Aorta (tissue), 5 donors: ENCODE measurements at places on chromosomes 7 and 10.

DNA sequence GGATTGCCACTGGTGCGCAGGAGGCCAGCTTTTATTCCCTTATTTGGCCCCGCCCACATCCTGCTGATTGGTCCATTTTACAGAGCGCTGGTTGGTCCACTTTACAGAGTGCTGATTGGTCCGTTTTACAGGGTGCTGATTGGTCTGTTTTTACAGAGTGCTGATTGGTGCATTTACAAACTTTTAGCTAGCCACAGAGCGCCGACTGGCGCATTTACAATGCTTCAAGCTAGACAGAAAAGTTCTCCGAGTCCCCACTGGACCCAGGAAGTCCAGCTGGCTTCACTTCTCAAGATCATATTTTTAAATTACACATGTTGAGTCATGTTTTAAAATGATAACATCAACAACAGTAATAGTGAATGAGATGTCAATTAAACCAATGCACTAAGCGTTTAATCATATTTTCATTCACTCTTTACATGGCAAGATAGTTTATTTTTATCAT is 128.3 kb downstream of the CUBN start:
- no peak for DNase-seq

DNA sequence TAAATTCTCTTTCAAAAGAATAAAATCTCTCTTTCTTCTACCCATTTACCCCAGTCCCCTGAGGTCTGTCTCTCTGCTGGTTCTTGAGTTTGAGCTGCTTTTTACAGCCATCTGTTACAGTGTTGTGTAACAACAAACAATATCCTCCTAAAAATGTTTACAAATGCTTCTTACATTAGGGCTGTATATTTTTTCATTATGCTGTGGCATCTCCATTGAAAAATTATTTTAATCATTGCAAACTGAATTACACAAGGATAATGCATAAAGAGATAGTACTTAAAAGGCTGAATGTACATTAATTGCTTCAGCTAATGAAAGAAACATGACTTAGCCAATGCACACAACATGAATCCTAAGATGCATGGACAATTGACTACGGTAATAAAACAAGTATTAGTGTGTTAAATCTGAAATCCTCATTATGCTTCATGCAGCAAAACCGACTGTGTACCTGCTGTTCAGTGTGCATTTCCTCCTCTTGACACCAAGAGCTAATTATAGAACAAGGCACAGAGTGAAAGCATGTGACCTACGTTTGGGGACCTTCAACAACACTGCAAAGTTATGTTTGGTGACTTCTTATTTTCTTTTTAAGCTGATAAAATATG is 181.7 kb upstream of the RHOBTB1 start:
- DNase-seq, result no peak

GRCh38 chr10:72887043-72887442 is 6.5 kb upstream of the OIT3 start:
- DNase-seq, result no peak

DNA sequence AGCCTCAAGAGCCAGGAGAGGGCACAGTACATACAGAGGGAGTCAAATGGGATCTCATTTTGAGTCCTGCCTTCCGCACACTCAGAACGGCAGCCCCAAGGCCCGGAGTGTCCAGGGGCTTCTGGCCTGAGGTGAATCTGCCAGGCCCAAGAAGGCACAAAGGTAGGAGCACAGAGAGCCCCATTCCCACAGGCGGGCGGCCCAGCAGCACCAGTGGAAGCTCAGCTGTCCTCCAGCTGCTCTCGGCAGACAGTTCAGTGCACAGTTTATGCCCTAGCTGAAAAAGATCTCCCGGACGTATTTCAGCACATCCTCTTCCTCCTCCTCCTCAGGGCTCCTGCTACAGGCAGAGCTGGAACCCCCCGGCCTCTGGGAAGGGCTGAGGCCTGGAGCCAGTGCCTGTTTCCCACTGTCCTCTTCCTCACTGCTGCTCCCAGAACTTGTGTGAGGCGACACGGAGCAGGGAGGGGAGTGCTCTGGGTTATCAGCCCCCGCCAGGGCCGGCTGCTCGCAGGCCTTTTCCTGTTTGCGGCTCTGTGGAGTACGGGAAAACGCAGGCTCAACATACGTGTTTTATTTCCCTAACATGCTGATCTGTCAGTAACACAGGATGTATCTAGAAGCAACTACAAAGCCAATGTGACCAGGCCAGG is 4.0 kb downstream of the CYREN start:
- DNase-seq, result no peak

- peak; percentile 77 for DNase-seq
Observed at GRCh38 chr7:128909625-128910568, 612 bp downstream of the KCP start.

DNA sequence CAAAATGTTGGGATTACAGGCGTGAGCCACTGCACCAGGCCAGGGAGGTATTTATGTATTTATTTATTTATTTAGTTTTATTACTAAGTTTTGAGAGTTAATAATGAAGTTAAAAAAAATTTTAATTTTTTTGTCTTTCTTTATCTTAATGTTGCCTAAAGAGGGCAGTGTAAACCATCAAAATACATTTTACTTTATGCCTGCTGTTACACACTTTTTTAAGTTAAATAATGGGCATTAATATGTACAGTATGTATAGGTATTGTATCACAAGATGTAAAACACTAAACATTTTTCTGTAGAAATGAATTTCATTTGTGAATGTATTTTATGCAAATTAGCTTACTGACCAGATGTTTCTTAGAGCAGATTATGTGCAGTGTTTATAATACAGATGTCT is 129.4 kb downstream of the AASS start:
- no peak for DNase-seq

- peak; percentile 95 for DNase-seq
Observed at GRCh38 chr10:101031796-101032636, 982 bp downstream of the SFXN3 start.

- DNase-seq, result no peak
Observed at GRCh38 chr10:9848278-9848677, 1169.4 kb upstream of the CELF2 start.

DNA sequence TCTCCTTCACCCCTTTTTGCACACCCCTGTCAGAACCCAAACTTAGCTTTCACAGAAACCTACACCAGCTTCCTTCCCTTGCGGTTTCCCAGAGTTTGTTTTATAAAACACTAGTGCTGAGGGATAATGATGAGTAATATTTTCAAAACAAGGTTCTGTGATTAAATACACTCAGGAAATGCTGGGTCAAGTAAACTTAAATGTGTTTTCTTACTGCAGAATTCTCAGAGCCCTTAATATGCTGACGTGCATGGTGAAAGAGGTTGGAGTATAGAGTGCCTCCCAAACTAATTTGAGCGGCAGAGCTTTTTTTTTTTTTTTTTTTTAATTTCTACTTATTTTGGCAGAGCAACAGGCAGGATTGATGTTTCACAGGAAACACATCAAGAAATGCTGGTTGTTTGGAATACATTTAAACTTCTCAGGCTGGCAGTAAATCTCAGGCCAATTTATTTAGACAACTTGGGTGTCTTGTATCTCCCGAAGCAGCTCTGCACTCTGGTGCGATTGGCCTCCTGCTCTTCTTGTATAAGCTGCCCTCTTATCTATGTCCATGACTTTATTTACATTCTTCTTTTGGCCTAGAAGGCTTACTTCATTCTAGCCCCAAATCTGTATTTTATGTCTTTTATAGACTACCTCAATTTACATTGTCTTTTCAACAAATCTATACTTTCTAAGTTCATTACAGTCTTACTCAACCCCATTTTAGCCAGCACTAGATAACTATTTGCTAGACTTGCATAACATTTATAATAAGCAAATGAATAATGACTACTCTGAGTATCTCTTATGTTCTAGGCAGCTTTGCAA is 165.4 kb downstream of the BMPER start:
- no peak for DNase-seq

GRCh38 chr7:29764227-29764626 is 42.1 kb upstream of the WIPF3 start:
- no peak for DNase-seq

DNA sequence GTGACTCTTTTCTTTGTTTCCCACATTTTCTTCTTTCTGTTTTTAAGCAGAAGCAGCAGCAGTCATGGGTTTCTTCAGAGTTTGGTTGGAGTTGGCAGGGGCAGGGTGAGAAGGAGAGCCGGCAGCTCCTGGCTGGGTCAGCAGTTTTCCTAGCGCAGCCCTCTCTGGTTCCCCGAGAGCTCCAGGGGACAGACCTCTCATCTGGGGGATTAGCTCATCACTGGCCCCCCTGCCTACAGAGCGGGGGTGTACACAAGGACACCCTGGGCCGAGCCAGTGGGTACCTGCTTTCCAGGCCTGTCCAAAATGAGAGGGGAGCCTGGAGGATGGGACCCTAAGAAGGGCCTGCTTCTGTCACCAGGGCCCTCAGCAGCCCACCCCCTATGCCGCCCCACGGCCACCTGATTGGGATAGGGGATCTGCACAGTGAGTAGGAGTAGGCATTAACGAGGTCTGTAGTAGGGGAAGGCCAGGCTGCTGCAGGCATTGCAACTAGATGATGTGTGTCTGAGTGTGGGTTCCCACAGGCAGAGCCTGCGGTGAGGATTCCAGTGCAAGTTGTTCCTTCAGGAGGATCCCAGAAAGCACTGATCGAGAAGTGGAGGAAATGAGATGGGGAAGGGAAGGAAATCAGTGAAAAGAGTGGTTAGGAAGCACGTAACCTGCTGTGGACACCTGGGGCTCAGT is 122.9 kb upstream of the PPIF start:
- no peak for DNase-seq

DNA sequence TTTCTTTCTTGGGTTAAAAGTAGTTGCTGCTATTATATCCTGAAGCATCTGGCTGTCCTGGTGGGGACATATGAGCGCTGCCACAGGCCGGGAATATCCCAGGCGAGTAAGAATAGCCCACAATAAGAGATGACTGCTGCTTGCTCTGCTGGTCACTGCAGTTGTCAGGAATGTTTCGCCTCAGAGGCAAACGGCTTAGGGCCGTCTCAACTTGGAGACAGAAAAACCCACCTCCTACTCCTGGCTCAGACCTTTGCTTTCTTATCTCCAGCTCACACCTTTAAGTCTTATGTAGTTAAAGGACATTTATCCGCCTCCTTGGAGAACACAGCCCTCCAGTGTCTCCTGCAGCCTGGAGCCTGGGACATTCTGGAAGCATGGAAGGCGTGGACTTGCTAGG is at the start of gene GJD4:
Gene GJD4, plus strand, starts transcription at position 151 of the 400 bp plus-strand sequence. Its CDS starts 227 bp downstream, at position 378.
- DNase-seq, result no peak

GRCh38 chr7:3895341-3896116 is 594.5 kb downstream of the SDK1 start:
- DNase-seq, result no peak

DNA sequence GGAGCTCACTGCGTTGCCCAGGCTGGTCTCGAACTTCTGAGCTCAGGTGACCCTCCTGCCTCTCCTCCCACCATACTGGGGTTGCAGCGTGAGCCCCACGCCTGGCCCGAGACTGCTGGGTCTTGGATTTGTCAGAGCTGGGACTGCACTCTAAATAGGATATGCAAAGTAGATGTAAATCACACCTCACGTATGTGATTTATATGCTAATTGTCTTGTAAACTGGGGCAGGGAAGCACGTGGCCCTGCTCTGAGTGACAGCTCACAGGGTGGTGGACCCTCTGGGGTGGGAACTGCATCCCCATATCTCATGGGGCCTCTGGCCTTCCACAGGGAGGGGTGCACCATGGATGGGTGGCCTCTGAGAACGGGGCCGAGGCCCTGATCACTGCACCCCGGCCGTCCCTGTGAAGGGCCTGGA is 34.1 kb downstream of the GET4 start:
- no peak for DNase-seq

GRCh38 chr10:31345886-31346285 is 26.9 kb downstream of the ZEB1 start:
- DNase-seq, result no peak

DNA sequence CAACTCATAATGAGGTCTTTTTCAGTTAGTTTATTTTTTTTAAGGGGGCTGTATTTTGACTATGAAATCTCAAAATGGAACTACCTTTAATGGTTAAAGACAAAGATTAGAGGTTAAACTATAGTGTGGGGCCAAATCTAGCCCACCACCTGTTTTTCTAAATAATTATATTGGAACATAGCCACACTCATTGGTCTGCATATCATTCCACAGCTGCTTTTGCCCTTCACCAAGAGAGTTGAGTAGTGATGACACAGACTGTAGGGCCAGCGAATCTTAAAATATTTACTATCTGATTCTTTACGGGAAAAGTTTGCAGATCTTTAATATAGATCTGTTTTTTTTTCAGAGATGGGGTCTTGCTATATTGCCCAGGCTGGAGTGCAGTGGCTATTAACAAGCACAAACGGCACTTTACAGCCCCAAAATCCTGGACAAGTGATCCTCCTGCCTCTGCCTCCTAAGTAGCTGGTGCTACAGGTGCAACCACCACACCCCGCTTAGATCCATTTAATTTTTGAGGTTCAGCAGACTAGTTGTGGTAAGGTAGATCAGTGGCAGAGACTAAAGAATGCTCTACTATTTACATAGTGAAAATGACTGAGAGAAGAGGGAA is 25.8 kb downstream of the EPC1 start:
- DNase-seq, result no peak

GRCh38 chr7:130409067-130409711 is 28.9 kb downstream of the CPA1 start:
- no peak for DNase-seq

- no peak for DNase-seq
Observed at GRCh38 chr7:79132844-79133451, 320.5 kb downstream of the MAGI2 start.

- no peak for DNase-seq
Observed at GRCh38 chr7:126486806-126487205, 765.9 kb downstream of the GRM8 start.

- peak; percentile 88 for DNase-seq
Observed at GRCh38 chr10:97714401-97715258, 1.1 kb downstream of the MARVELD1 start.

DNA sequence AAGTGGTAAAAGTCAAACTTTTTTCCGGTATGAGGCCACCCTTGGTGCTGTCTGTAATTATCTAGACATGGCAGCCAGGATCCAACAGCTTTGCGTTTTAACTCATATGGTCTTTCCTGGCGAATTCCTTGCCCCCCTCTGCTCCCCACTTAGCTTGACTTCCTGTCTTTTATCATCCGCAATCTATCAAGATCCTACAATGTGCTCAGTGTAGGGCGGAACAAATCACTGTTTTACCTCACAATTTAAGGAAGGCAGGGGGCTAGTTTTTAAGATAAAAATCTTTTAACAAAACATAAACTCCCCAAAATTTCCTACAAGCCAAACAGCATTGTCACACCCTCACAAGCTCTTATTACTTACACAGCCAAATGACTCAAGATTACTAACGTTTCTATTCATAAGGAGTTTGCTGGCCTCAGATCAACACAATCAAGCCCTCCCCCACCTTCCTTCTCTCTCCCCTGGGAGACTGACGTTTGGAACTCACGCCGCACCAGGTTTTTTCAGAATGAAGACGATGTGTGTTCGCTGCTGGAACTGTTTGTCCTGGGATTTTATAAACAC is 1.3 kb upstream of the CDK14 start:
- DNase-seq, result peak; percentile 79

- DNase-seq, result no peak
Observed at GRCh38 chr10:96840841-96841518, 8.9 kb downstream of the LCOR start.

DNA sequence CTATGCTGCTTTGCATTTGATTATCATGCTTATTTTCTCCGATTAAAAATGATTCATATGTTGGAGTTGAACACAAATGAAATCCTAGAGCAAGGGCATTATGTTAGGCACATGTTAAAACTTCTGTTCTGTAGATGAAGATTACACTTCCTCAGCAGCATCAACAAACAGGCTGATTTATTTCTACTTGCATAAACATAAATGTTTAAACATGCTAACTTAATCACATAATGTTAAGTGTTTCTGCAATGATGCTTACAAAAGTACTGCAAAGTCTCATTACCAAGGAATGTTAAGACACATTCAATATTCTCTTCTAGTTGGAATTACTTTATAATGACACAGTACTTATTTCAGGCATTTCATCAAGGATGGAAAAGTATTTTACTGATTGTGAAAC is 770.8 kb downstream of the ANKRD7 start:
- DNase-seq, result no peak

GRCh38 chr10:127092916-127093315 is 103.5 kb downstream of the INSYN2A start:
- no peak for DNase-seq
